Fibroblast of skin of right quadriceps (primary cell): ENCODE measurements at places on chromosomes 3 and 15.

- DNase-seq = no peak
These were observed 32.0 kb downstream of the TRPM1 start for GRCh38 chr15:31069360-31070000.

GRCh38 chr15:90955624-90956273 lies 1.1 kb downstream of the RCCD1 start:
- no peak for DNase-seq

- no peak for DNase-seq
These were observed 140.0 kb upstream of the CBLB start for GRCh38 chr3:106008766-106009165.

DNA sequence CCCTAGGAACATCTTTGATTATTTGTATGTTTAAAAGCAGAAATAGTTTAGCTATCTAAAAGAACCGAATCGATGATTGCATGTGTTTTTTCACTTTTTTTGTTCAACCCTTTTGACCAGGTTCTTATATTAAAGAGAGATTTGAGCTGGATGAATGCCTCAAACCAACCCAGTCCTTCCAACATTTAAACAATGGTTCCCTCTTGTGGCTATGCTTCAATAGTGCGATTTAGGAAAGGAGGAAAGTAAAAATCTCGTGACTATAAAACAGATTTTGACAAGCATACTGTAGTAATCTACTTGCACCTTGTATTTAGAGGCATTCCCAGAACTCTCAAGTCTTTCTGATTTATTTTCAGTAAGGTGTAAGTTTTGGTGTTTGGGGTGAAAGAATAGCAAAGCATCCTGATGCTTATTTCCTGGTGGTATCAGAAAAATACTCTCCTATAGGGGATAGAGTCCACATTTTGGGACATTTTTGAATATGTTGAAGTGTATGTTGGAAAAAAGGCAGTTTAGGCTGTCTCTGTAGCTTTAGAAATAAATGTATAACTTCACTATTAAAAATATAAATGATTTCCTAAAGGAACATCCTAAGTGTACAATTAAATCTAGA lies 159.6 kb upstream of the KCNH8 start:
- peak; percentile 2 for DNase-seq

- peak; percentile 49 for DNase-seq
These were observed 40.6 kb downstream of the SLC25A26 start for GRCh38 chr3:66261355-66261754.

DNA sequence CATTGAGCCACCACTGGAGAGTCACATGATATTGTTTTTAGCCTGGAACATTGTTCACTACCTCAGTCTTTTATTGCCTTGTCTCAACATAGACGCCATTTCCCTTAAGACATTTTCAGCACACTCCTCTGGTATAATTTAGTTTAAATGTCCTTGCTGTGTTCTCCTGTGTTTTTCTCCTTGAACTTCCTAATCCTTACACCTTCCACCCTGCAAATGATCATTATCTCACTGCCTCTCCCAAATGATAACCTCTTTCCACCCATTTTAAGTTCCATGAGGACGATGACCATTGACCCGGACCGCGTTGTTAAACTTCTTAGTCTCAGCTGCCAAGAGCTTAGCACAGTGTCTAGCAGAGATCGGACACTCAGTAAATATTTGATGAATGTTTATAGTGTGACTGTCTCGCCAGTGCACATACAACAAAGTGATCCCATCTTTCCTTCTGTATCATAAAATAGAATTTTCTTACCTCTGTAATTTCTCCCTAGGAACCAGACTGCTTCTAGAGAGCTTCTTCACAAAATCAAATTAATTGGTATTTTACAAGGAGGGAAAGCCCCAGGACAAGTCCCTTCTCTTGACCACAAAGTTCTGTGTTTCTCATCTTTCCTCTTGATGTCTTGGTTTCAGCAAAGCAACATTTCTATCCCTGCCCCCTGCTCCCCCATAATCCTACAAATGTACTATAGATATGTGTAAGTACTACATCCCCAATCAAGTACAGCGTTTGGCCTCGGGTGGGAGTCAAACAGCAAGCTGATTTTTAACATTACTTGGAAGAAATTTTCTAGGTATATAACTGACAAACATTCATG lies 429.6 kb downstream of the LPP start:
- DNase-seq = no peak

GRCh38 chr3:191136347-191136746 lies 62.7 kb upstream of the OSTN start:
- peak; percentile 7 for DNase-seq

GRCh38 chr3:53589201-53589600 lies 94.8 kb downstream of the CACNA1D start:
- DNase-seq = no peak

- no peak for DNase-seq
These were observed 2.8 kb downstream of the NUP210 start for GRCh38 chr3:13417166-13417947.

DNA sequence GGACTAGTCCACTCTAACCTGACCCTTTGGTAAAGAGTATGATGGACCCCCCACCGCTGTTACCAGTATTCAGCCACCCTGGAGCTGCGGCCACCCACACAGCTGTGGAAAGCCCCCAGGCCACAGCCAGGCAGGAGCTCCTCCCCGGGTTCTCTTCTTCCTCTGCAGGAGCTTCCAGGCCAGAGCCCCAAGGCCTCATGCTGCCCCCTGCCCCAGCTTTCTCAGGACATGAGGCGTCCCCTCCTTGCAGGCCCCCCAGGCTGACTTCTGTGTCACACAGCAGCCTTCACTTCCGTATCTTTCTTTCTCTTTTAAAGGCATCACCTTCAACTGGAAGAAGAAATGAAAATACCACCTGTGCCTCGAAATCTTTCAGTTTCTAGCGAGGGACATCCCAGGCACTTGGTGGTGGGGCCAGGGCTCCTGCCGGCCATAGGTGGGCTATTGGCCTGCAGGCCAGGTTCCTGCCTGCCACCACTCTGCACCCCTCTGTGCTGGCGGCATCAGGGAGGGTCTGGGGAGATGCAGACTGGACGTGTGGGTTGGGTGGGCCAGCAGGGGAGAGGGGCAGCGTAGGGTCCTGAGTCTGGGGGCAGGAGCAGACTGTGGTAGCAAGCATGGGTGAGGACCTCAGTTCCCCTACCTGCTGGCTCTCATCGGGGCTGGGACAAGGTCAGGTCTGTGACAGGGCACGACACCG lies 19.9 kb downstream of the KLF13 start:
- DNase-seq = no peak

DNA sequence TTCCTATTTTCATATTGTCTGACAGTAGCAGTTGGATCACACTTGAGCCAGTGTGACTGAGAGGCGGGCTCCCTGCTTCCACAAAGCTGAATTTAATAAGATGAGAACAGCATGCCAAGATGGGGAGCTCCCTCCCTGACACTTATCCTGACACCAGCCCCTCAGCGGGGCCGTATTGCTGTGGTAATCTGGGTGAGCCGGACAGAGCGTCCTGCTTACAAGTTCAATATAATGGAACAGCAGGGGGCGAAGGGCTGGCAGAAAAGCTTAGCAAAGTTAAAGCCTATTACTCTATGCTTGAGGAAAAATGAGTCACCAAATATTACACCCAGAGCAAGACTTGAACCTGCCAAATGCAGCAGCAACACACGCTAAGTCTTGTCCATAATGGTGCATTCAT lies 163.8 kb upstream of the CMC1 start:
- peak; percentile 5 for DNase-seq

DNA sequence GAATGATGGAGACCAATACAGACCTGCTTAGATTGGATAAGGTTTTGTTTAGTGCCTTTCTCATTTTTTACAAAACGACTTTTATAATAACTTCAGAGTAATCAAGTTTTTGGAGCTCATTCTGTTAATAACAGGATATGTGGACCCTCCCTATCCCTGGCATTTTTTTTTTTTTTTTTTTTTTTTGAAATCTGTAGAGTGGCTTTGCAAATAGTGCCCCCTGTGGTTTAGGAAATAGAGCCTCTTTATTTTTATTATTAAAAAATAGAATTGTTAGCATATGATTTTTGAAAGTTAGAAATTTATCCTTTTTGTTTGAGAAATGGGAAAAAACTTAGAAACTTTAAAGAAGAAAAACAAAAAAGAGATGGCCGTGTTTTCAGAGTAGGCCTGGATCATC lies 11.4 kb downstream of the SKIL start:
- no peak for DNase-seq

- DNase-seq = no peak
These were observed 221.2 kb downstream of the NTRK3 start for GRCh38 chr15:88035381-88035780.

GRCh38 chr15:41492597-41493204 lies 973 bp upstream of the ITPKA start:
- DNase-seq = no peak

DNA sequence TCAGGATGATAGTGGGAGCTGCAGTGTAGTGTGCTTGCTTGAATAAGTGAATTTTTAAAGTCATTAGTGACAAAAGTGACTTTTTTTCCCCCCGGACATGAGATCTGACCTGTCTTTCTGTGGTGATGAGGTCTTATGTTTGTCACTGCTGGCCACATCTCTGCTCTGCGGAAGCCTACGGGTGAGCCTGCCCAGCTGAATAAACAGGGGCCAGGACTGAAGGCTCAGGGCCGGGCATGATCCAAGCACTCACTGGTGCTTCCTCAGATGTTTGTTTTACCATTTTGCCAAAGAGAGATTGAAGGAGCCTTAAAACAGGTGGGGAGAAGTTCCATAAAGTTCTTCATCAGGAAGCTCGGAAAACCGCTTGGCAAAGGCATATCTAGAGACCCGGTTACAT lies 35.0 kb downstream of the RPL39L start:
- DNase-seq = no peak

GRCh38 chr3:159899166-159899565 lies 89.5 kb upstream of the IL12A start:
- DNase-seq = no peak

GRCh38 chr3:25547943-25548674 lies 116.6 kb downstream of the TOP2B start:
- peak; percentile 69 for DNase-seq

GRCh38 chr3:51336261-51336660 lies 48.8 kb upstream of the MANF start:
- no peak for DNase-seq

GRCh38 chr15:78739996-78740903 lies 71.0 kb downstream of the ADAMTS7 start:
- DNase-seq = peak; percentile 27

DNA sequence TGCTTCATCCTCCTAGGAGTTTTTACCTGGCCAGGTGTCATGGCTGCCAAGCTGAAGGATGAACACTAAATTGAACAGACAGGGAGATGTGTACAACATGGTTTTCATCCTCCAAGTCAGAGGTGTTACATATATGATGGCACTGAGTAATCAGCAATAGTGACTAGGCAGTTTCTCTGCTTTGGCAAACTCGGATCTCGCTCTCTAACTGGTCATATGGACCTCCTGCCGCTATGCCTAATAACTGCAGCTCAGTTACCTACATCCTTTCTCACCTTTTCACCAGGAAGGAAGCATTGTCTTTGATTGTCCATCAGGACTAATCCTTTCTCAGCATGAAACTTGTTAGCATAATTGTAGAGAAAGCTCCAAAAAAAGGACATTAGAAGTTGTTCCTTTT lies 175.9 kb upstream of the PLSCR5 start:
- DNase-seq = no peak

DNA sequence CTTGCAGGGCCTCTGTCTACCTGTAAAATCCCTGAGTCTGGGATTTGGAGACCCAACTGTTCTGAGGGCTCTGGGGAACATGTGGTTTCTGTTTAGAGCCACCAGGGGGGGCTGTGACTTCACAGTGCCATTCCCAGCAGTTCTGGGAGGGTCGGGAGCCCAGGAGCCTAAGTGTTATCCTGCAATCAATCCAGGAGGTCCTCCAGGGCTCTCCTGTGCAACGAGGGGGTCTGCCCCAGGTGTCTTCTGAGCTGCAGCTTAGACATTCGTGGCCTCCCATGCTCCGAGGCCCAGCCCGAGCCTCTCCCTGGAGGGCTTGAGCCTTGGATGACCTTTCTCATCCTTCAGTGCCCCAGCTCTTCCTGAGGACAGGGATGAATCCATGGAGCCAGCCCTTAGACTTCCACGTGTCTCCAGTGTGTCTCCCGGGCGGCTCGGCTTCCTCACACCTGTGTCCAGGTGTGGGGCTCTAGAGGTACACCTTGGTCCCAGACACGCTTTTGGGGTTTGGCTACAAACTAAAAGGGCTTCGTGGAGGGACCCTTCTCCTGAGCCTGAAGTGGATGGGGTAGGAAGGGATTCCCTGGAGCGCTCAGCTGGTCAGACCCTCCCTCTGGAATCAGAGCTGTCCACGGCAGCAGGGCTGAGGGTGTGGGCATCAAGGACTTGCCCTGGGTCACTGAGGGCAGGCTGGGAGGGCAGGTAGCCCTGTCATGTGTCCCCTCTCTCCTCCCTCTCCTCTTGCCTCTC lies 20.3 kb upstream of the ABTB1 start:
- DNase-seq = peak; percentile 58

- DNase-seq = no peak
These were observed 82.1 kb downstream of the GABRB3 start for GRCh38 chr15:26690778-26691177.

- DNase-seq = peak; percentile 73
These were observed 227.6 kb downstream of the KLF13 start for GRCh38 chr15:31554261-31554660.

GRCh38 chr3:9704347-9705322 lies 1.0 kb downstream of the CPNE9 start:
- DNase-seq = peak; percentile 11

DNA sequence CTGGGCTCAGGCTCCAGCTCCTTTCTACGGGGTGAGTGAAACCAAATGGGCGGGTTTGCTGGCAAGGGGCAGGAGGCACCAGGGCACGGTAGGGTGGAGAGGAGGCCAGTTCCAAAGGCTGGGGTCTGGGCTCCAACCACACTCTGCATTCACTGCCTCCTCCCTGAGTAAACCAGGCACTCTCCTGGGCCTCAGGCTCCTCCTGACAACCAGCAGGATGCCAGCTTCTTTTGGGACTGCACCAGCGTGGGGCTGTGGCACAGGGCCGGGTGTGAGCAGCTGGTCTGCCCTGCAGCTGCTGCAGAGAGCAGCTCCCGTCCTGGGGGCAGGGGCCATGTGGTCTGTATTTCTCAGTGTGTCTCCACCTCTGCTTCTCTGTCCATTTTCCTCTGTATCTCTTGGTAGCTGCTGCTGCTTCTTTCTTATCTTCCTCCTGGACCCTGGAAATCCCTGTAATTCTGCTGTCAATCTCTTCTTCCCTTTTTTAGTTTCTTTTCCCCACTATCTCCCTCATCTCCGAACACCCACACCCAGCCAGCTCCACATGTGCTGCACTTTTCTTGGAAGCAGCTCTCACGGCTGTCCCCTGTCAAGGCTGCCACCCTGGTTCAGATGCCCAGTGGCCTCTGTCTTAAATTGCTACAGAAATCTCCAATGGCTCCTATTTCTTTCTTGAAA lies 54.9 kb upstream of the TBC1D21 start:
- no peak for DNase-seq

- no peak for DNase-seq
These were observed 59.1 kb downstream of the IQSEC1 start for GRCh38 chr3:13013994-13014754.
